ENCODE measurements at places on chromosomes 5 and 9. TPM values are rescaled to one million over a fixed set of nuclear protein-coding genes. Genes with fewer than 3 reads are reported as not detected.
A peak's percentile ranks its signal among the peaks of the same experiment; 100 is the strongest.

Gene RORB
- total RNA-seq, result 0.05 TPM

Gene FOXD4L6
- total RNA-seq, result 0.16 TPM

Gene ZNF462
- 0.16 TPM for total RNA-seq

Gene CARTPT
- not detected for total RNA-seq

Gene BTNL9
- not detected for total RNA-seq

Gene NME5
- total RNA-seq, result not detected

Gene DNAH5
- not detected for total RNA-seq

Gene NUTM2F
- not detected for total RNA-seq

Gene CNTNAP3B
- total RNA-seq, result not detected

GRCh38 chr5:41636605-41637004 is 126.2 kb upstream of the PLCXD3 start:
- no peaks in the 10 kb centered on the region for H3K36me3 ChIP-seq
- no peaks in the 10 kb centered on the region for H3K4me1 ChIP-seq
- no peak overlapping the region for H3K27ac ChIP-seq
- DNase-seq, result no peak
- peaks cover 3% of the 10 kb centered on the region for H3K27me3 ChIP-seq

DNA sequence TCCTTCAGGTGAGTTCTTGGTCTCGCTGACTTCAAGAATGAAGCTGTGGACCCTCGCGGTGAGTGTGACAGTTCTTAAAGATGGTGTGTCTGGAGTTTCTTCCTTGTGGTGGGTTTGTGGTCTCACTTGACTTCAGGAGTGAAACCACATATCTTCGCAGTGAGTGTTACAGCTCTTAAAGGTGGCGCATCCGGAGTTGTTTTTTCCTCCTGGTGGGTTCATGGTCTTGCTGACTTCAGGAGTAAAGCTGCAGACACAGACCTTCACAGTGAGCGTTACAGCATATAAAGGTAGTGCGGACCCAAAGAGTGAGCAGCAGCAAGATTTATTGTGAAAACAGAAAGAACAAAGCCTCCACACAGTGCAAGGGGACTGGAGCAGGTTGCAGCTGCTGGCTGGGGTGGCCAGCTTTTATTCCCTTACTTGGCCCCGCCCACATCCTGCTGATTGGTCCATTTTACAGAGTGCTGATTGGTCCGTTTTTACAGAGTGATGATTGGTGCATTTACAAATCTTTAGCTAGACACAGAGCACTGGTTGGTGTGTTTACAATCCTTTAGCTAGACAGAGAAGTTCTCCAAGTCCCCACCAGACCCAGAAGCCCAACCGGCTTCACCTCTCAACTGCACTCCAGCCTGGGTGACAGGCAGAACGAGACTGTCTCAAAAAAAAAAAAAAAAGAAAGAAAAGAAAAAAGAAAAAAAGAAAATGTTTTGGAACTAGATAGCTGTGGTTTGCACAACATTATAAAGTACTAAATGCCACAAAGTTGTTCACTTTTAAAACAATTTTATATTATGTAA is 9.1 kb upstream of the ERMP1 start:
- H3K36me3 ChIP-seq, result peaks cover 16% of the 10 kb centered on the region
- peak; percentile 69 for DNase-seq
- peak overlapping the region; percentile 71 for H3K4me3 ChIP-seq
- H3K27me3 ChIP-seq, result no peaks in the 10 kb centered on the region
- H3K27ac ChIP-seq, result peak overlapping the region; percentile 90

- H3K4me3 ChIP-seq, result no peak overlapping the region
- no peak overlapping the region for H3K27ac ChIP-seq
- no peak for DNase-seq
- no peaks in the 10 kb centered on the region for H3K27me3 ChIP-seq
- no peaks in the 10 kb centered on the region for H3K4me1 ChIP-seq
- H3K36me3 ChIP-seq, result no peaks in the 10 kb centered on the region
These were observed 355.3 kb downstream of the NR2F1-AS1 start for GRCh38 chr5:93225748-93226147.

DNA sequence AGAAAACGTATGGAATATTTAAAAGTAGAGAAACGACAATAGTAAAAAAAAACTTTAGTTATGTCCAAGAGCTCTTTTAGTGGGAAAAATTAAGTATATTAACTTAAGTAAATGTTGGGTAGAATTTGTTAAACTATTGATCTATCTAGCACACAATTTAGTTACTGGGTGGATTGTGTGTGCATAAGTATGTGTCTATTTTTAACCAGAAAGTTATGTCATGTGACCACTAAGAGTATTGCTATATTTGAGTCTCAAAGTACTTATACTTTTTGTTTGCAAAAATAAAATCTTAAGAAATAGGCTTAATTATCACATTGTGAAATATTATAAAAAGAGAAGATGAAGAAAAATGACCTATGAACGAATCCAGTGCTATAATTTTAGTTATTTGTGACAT is 56.8 kb downstream of the ADGRV1 start:
- H3K27ac ChIP-seq, result no peak overlapping the region
- no peaks in the 10 kb centered on the region for H3K36me3 ChIP-seq
- DNase-seq, result no peak
- no peak overlapping the region for H3K4me3 ChIP-seq
- H3K27me3 ChIP-seq, result no peaks in the 10 kb centered on the region

- peaks cover 30% of the 10 kb centered on the region for H3K4me1 ChIP-seq
- peaks cover 41% of the 10 kb centered on the region for H3K27me3 ChIP-seq
- no peak for DNase-seq
- H3K4me3 ChIP-seq, result peak within 1 kb of the TSS; percentile 71
- H3K36me3 ChIP-seq, result no peaks in the 10 kb centered on the region
These were observed at the start of gene OLFML2A for GRCh38 chr9:124776954-124777648. OLFML2A (plus strand) TSS chr9:124777133; CDS start chr9:124777271, 138 bp downstream.

DNA sequence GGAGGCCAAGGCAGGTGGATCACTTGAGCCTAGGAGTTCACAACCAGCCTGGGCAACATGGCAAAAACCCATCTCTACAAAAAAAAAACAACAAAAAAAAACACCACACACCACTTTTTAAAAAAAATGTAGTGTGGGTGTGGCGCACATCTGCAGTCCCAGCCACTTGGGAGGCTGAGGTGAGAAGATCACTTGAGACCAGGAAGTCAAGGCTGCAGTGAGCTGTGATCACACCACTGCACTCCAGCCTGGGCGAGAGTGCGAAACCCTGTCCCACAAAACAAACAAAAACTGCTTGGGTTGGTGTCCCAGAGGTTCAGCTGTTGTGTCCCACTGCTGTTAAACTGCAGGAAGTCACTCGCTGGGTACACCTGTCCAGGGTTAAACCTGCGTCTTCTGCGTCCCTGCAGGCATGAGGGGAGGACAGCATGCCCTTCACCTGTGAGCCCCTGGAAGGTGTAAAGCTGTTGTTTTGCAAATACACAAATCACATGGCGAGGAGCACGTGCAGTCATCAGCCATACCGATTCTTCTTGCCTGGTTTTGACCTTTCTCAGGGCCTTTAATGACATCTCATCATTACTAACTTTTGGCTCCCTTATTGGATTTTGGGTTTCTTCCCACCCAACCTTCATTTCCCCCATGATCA is 29.3 kb upstream of the CLPTM1L start:
- H3K36me3 ChIP-seq, result no peaks in the 10 kb centered on the region
- no peak for DNase-seq
- no peak overlapping the region for H3K4me3 ChIP-seq

- DNase-seq, result no peak
- H3K4me1 ChIP-seq, result no peaks in the 10 kb centered on the region
- H3K4me3 ChIP-seq, result no peak overlapping the region
- no peak overlapping the region for H3K27ac ChIP-seq
- no peaks in the 10 kb centered on the region for H3K27me3 ChIP-seq
These were observed 139.3 kb upstream of the ALDH1B1 start for GRCh38 chr9:38253200-38253599.

- peaks cover 63% of the 10 kb centered on the region for H3K27me3 ChIP-seq
- peaks cover 34% of the 10 kb centered on the region for H3K4me1 ChIP-seq
- H3K27ac ChIP-seq, result no peak overlapping the region
- H3K36me3 ChIP-seq, result peaks cover 7% of the 10 kb centered on the region
- DNase-seq, result no peak
- peak overlapping the region; percentile 56 for H3K4me3 ChIP-seq
These were observed 3.1 kb upstream of the BARX1 start for GRCh38 chr9:93958121-93958818.

DNA sequence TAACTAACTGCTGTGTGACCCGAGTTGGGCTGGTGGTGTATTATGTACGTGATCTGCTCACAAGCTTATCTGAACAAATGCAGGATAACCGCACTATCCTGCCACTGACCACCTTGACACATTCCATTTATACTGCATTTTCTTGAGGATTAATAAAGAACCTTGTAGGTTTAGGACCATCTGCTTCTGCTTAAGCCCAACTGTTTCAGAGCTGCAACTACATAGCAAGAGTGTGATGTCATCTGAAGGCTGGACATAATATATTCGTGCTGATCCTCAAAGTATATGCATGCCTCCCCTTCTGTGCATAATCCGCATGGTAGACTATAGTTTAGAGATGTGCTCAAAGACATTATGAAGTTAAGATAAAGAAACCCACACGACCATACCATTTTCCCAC is 435.9 kb downstream of the BNC2 start:
- no peak overlapping the region for H3K27ac ChIP-seq
- H3K4me1 ChIP-seq, result no peaks in the 10 kb centered on the region
- DNase-seq, result no peak
- no peak overlapping the region for H3K4me3 ChIP-seq

DNA sequence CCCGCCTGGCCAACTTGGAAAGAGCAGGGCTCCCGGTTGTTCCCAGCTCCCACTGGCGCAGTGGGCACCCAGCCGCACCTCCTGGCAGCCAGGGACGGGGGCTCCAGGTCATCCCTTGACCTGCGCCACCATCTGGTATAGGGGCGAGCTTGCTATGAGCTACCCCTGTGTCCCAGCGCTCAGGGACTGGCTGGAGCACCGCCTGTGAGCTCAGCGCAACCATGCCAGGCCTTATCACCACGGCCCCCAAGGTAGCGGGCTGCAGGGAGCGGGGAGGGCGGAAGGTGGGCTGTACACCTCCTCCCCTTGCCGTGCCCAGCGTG is 15.4 kb upstream of the RASA1 start:
- no peak for DNase-seq
- H3K36me3 ChIP-seq, result no peaks in the 10 kb centered on the region
- H3K4me1 ChIP-seq, result no peaks in the 10 kb centered on the region
- no peak overlapping the region for H3K4me3 ChIP-seq
- H3K27me3 ChIP-seq, result peaks cover 13% of the 10 kb centered on the region

- no peak for DNase-seq
- H3K4me1 ChIP-seq, result no peaks in the 10 kb centered on the region
- H3K27ac ChIP-seq, result no peak overlapping the region
- H3K4me3 ChIP-seq, result no peak overlapping the region
- H3K27me3 ChIP-seq, result no peaks in the 10 kb centered on the region
These were observed 443.3 kb downstream of the DNAH5 start for GRCh38 chr5:13501176-13501575.

DNA sequence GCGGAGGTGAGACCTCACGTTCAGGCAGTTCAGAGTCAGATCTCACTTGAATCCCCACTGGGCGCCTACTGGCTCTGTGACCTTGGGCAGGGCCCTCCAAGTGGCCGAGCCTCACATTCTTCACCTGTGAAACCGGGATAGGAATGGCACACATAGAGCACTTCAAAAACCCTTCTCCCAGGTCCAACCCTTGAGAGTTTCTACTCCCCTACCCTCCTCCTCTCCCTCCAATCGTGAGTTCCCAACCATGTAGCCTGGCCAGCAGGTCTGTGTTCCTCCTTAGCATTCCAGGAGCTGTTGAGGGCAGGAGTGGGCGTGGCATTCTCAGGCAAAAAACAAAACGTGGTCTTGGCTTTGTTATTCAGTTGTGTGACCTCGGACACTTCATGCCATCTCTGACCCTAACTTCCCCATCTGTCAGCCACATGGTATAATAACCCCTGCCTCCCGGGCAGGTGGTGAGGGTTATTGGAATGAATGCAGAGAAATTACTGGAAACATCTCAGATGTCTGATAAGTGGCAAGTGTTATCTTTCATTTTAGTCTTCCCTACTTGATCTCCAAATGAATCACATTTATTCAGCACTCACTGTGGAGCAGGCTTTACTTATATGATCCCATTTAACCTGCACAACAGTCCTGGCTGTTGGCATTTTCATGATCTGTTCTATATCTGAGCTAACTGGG is 112.8 kb upstream of the BOD1 start:
- no peak overlapping the region for H3K27ac ChIP-seq
- H3K27me3 ChIP-seq, result peaks cover 2% of the 10 kb centered on the region
- DNase-seq, result no peak
- H3K4me3 ChIP-seq, result no peak overlapping the region
- no peaks in the 10 kb centered on the region for H3K36me3 ChIP-seq
- H3K4me1 ChIP-seq, result no peaks in the 10 kb centered on the region

DNA sequence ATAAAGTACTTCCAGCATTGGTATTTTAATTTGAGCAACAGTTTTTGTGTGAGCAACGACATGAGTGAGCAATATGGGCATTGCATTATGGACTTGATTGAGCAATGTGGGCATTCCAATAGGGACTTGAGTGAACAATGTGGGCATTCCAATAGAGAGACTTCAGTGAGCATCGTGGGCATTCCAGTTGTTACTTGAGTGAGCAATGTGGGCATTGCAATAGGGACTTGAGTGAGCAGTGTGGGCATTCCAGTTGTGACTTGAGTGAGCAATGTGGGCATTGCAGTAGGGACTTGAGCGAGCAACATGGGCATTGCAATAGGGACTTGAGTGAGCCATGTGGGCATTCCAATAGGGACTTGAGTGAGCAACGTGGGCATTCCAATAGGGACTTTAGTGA is 52.2 kb downstream of the ZCCHC7 start:
- peaks cover 30% of the 10 kb centered on the region for H3K36me3 ChIP-seq
- no peaks in the 10 kb centered on the region for H3K4me1 ChIP-seq
- no peak overlapping the region for H3K27ac ChIP-seq
- no peaks in the 10 kb centered on the region for H3K27me3 ChIP-seq
- no peak for DNase-seq
- H3K4me3 ChIP-seq, result no peak overlapping the region

GRCh38 chr5:41794471-41794870 is 75.8 kb downstream of the OXCT1 start:
- peaks cover 27% of the 10 kb centered on the region for H3K36me3 ChIP-seq
- no peak overlapping the region for H3K27ac ChIP-seq
- no peak overlapping the region for H3K4me3 ChIP-seq
- H3K27me3 ChIP-seq, result no peaks in the 10 kb centered on the region

GRCh38 chr9:133135146-133135745 is 14.2 kb upstream of the RALGDS start:
- DNase-seq, result peak; percentile 43
- H3K27ac ChIP-seq, result peak overlapping the region; percentile 100
- H3K27me3 ChIP-seq, result no peaks in the 10 kb centered on the region
- peaks cover 12% of the 10 kb centered on the region for H3K36me3 ChIP-seq

GRCh38 chr5:55903121-55903701 is 52.1 kb downstream of the IL31RA start:
- H3K4me1 ChIP-seq, result peaks cover 67% of the 10 kb centered on the region
- no peaks in the 10 kb centered on the region for H3K36me3 ChIP-seq
- DNase-seq, result peak; percentile 79
- peaks cover 2% of the 10 kb centered on the region for H3K27me3 ChIP-seq
- H3K4me3 ChIP-seq, result peak overlapping the region; percentile 55

DNA sequence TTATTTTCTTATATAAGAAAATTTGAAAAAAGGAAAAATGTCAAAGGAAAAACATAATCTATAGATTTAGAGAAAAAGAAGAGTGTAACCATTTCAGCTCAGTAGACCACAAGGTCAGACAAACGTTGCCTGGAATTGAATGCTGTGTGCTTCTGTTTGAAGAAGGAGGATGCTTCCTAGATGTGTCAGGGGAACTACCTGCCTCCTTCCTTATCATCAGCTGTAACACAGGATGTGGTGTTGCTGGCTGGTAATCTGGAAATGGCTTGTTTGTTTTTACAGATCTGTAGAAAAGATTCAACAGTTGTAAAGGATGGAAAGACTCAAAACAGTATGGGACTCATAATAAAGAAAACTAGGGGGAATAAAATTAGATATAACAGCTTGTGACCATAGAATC is 160.7 kb upstream of the MEF2C start:
- no peak overlapping the region for H3K27ac ChIP-seq
- no peaks in the 10 kb centered on the region for H3K36me3 ChIP-seq
- H3K4me1 ChIP-seq, result peaks cover 6% of the 10 kb centered on the region
- no peaks in the 10 kb centered on the region for H3K27me3 ChIP-seq
- no peak for DNase-seq
- no peak overlapping the region for H3K4me3 ChIP-seq

Data from activated T-helper 1 cell treated with anti-CD3 and anti-CD28 coated beads, Interleukin-12 subunit alpha, Interleukin-12 subunit beta, Interleukin-2, Interleukin-4 antibody, amounts not matched to agents 30 ng/mL and 10 ng/mL and 1 ng/mL, durations not matched to agents 14 hours and 24 hours and 36 hours (primary cell).